ENCODE measurements at places on chromosomes 2 and 18. TPM values are rescaled to one million over a fixed set of nuclear protein-coding genes. Genes with fewer than 3 reads are reported as not detected.

DNA sequence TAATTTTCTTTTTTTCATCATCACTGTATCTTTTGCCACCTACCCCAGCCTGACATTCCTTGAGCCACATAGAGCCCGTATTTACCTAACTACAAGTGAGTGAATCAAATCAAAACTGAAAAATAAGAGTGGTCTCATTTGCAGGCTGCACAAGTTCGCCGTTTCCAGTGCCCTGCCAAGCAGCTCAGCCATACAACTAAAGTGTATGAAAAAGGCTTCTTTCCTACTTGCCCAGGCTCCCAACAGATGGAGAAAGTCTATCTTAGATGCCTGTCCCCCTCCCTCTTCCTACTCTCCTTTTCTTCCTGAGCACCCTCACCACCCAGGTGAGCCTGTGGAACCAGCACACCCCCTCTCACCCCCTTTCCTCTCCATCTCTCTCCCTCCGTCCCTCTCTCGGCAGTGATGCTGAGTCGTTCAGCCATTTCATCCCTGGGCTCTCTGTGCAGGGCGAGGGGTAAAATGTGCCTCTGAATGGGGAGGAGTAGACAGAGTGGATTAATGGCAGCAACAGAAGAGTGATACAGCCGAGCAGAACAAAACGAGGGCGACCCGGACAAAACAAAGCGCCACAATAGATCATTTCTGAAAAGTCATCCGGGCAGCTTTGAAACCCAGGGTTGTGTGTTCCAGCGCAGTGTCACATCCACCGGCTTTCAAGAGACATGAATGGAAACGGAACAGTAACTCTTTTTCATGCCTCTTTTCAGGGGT, 65.0 kb upstream of the POU3F3 start:
- no peak for DNase-seq

- DNase-seq = no peak
These were observed 273.6 kb downstream of the CCDC74A start for GRCh38 chr2:131801210-131801744.

DNA sequence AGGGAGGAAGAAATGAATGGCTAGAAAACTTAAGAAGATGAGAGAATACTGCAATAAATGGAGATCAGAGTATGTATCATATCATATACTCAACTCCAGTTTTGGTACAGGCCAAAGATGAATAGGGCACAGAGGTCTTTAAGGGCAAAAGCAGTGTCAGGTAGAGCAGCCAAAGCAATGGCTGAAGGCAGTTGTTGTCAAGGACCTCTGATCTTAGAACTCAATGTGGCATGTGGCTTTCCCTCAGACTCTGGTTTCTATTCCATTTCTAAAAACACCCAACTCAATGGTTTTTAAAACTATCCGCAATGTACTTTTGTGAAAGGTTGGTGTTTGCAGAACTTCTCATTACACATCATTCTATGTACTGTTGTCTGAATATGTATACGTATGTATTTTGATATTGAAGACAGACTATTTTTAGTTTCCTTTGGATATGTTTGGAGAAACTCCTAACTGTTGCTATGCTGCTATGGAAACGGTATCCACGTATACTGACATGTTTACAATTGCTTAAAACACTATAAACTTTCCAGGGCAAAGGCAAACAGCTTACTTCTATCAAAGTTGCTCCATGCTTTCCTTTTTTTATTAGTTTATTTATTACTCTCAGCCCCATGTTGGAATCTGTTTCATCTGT, 58.1 kb upstream of the PELI1 start:
- DNase-seq = no peak

GRCh38 chr2:36807223-36807886, 110.8 kb downstream of the VIT start:
- DNase-seq = no peak

DNA sequence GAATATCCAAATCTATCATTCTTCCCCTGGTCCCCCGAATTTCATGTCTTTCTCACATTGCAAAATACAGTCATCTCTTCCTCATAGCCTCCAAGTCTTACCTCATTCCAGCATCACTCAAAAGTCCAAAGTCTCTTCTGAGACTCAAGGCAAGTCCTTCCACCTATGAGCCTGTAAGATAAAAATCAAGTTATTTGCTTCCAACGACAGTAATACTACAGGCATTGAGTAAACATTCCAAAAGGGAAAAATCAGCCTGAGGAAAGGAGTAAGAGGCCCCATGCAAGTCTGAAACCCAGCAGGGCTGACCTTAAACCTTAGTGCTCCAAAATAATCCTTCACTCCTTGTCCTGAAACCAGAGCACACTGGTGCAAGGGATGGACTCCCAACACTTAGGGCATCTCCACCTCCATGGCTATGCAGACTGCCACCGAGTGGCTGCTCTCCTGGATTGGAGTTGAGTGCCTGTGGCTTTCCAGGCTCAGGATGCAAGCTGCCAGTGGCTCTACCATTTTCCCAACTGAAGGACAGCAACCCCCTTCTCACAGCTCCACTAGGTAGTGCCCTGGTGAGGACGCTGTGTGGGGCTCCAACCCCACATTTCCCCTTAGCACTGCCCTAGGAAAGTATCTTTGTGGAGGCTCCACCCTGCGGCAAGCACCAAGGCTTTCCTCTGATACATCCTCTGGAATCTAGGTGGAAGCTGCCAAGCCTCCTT, 16.3 kb downstream of the DTNA start:
- DNase-seq = no peak

- no peak for DNase-seq
These were observed 80.3 kb upstream of the MAP4K4 start for GRCh38 chr2:101617188-101617587.

GRCh38 chr2:172048508-172049503, 36.5 kb upstream of the DLX1 start:
- no peak for DNase-seq

GRCh38 chr2:239255628-239256349, 145.0 kb downstream of the HDAC4 start:
- DNase-seq = peak; percentile 3

GRCh38 chr2:111106706-111107105, 14.0 kb upstream of the BCL2L11 start:
- DNase-seq = no peak

GRCh38 chr2:38353402-38353801, 23.7 kb downstream of the ATL2 start:
- DNase-seq = no peak

DNA sequence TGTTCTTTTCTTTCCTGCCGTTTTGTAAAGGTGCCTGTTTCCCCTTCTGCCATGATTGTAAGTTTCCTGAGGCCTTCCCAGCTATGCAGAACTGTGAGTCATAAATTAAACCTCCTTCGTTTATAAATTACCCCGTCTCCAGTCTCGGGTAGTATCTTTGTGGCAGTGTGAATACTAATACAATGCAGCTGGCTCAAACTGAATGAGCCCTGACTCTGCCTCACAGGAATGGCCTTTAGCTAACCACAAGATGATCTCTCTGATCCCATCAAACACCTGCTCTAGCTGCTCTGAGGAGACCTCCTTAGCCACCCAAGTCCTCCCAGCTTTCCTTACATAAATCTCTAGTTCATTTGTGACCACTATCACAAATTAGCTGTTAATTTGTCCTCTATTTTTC, 41.5 kb upstream of the CAB39 start:
- DNase-seq = no peak

GRCh38 chr18:48910972-48911545, 39.7 kb downstream of the SMAD7 start:
- no peak for DNase-seq

DNA sequence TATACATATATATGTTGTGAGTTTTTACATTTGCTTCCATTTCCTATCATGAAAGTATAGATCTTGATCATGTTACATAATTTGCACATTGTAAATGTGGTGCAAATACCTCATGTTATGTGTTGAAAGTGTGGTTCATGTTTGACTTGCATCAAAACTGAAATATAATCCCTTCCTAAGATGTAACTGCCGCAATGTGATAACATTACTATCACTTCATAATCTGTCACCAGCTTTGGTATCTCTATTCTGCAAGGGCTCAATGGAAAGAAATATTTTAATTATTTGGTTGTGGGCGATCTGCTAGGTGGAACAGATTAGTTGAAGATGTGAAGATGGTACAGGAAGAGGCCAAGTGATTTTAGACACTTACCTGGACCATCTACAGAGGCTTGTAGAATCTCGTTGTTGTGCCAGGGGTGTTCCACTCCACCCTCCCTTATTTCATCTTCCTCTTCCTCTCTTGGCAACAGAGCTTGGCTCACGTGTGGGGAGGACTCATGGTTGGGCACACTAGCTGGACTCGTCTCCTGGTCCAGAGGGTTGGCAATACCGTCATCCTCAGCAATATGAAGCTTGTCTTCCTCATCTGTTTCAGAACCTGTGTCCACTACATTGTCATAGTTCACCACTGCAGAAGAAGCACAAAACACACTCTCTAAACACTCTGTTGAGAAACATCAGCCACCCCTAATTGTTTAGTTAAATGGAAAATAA, 90.4 kb downstream of the ZEB2 start:
- no peak for DNase-seq

- DNase-seq = no peak
These were observed 12.6 kb downstream of the PIK3C3 start for GRCh38 chr18:41967680-41968079.

DNA sequence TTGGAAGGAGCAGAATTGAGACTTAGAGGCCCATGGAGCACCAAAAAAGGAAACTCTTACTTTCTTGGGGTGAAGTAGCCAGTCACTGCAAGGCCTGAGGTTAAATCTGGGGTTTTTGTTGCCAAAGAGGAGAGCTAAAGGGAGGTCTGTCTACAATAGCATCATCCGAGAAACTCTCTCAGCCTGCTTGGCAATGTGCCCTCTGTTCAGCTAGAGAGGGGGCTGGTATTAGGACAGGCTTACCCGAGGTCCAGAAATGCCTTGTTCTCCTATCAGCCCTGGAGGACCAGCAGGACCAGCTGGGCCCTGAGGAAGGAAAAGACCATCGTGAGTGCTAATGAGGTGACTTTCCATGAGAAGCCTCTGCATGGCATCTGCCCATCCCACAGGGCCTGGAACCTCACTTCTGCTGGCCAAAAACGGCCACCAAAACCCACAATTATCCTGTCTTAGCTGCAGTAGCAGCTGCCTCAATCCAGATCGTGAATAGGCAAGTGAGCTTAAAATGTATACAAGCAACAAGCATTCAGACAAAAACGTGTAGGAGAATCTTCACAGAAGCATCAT, 61.6 kb downstream of the COL6A3 start:
- DNase-seq = no peak

DNA sequence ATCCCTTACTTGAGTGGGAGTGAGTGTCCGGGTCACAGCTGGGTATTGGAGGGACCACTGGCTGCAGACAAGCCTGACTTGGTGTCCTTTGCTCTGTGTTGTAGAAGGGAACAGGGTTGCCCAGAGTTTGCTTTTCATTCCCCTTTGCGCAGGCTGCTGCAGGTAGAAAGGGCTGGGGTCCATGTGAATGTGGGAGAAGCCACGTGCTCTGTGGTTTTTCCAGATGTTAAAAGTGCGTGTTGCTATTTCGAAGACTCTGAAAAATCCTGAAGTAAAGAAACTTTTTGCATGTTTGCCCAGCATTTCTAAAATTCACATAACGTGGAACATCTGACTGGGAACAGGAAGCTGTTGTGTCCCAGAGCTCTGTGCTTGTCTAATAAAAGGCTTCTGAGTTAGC, 28.8 kb downstream of the GLI2 start:
- peak; percentile 21 for DNase-seq

- no peak for DNase-seq
These were observed 246.0 kb downstream of the LDLRAD4 start for GRCh38 chr18:13464432-13465123.

DNA sequence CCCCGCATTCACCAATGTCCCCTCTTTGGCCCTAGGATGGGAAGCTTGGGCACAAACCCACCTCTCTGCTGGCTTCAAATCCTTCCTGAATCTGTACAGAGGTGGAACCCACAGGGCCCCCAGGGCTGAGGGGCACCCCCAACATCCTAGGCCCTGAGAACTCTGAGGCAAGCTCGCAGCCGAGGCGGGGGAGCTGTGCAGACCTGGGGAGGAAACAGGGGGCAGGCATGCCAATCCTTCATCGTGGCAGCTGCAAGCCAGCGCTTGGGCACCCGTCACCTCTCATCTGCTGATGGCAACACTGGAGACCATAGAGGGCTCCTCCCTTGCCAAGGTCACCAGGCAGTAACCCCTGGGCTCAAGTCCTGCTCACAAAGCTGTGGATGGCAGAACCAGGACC, 10.8 kb downstream of the ECEL1 start:
- no peak for DNase-seq

- no peak for DNase-seq
These were observed 8.2 kb downstream of the NFATC1 start for GRCh38 chr18:79403723-79404566.

- DNase-seq = no peak
These were observed 43.2 kb upstream of the PSME4 start for GRCh38 chr2:54013996-54014395.

DNA sequence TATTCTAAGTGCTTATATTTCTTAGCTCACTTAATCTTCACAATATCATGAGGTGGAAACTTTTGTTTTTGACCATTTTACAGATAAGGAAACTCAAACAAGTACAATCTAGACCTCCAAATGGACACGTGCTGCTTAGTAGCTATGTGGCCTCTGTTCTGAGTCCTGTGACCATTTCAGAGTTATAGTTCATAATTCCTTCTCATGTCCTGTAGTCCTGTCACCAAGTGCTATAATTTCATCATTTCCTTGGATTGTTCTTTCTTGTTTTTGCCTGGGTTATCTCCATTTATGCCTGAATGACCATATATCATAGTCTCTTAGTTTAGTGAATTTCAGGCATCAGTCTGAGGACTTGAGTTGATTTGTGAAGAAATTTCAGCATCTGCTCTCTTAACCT, 91.7 kb downstream of the NUP35 start:
- no peak for DNase-seq

DNA sequence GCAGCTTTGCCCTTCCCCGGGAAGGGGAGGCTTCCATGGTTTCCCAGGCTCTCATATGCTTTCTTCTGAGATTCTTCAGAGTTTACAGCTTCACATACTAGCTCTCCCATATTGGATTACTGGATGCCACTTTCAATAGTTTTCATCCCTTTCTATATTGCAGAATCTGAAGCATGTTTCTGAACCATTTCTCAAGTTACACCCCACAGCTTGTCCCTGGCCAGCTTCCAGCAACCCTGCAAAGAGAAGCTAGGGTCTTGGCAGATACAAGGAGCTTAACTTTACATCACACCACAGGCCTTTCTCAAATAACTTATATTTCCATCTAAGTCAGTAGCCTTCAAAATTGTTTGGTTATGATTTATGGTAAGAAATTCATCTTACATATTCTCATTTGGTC, 39.6 kb downstream of the LHCGR start:
- DNase-seq = peak; percentile 37

GRCh38 chr18:60649107-60649506, 276.5 kb upstream of the MC4R start:
- DNase-seq = no peak

GRCh38 chr2:113181258-113182051, 7.7 kb downstream of the PSD4 start:
- no peak for DNase-seq

- no peak for DNase-seq
These were observed 43.2 kb downstream of the ANKMY1 start for GRCh38 chr2:240514631-240515030.

EVX2 gene
- not detected for total RNA-seq

C1QL2 gene
- 0.15 TPM for total RNA-seq

DNAJC5G gene
- total RNA-seq = not detected

CRYGA gene
- total RNA-seq = not detected

ANKRD53 gene
- 8.3 TPM for total RNA-seq

SERPINB12 gene
- total RNA-seq = not detected

All from ovary (tissue), 10 donors.